WTC11 (cell line): ENCODE measurements at places on chromosomes 2 and 18. TPM values are rescaled to one million over a fixed set of nuclear protein-coding genes. Genes with fewer than 3 reads are reported as not detected.

DNA sequence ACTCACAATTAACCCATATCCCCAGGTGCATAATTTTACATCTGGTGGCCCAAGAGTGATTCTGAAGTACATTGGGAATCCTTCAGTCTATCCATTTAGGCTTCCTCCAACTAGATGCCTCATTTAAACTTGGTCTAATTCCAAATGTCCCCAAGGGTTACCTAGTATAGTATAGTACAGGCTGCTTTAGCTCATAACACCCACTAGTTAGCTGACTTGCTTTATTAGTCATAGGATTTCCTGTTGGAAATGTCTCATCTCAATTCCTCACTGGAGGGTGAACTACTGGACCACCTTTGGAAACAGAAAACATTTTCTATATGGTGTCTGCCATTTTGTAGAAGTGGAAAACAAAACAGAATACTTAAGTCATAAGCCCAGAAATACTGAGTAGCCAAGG lies 202.5 kb upstream of the SESTD1 start:
- H3K36me3 ChIP-seq, result peaks cover 5% of the 10 kb centered on the region; the same call in 1 of the 2 replicates
- no peaks in the 10 kb centered on the region; the same call in 1 of the 2 replicates for H3K27me3 ChIP-seq
- H3K4me3 ChIP-seq, result no peak overlapping the region
- DNase-seq, result no peak

Gene UGT1A10
- 0.11 to 0.18 TPM in 2 of 3 replicates, not detected in the other for total RNA-seq

- no peak for DNase-seq
- H3K27me3 ChIP-seq, result no peaks in the 10 kb centered on the region
- H3K36me3 ChIP-seq, result no peaks in the 10 kb centered on the region
Observed at GRCh38 chr2:180662521-180662920, 317.9 kb upstream of the UBE2E3 start.

DNA sequence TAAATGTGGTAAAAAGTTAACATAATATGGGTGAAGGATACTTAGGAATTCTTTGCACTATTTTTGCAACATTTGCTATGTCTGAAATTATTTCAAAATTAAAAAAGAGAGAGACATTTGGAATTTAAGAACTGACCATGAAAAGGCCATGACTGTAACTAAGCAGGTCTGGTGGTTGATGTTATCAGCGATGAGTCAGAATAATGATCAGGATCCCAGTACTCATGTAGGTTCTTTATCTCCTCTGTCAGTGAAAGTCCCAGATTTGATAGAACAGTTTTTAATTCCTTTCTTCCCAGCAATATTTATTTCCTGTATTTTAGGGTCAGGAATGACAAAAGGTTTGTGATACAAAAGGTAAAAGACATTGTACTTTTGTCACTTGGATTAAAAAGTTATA lies 242.4 kb upstream of the ZNF521 start:
- no peak overlapping the region for H3K27ac ChIP-seq
- no peaks in the 10 kb centered on the region for H3K27me3 ChIP-seq
- no peak for DNase-seq

DNA sequence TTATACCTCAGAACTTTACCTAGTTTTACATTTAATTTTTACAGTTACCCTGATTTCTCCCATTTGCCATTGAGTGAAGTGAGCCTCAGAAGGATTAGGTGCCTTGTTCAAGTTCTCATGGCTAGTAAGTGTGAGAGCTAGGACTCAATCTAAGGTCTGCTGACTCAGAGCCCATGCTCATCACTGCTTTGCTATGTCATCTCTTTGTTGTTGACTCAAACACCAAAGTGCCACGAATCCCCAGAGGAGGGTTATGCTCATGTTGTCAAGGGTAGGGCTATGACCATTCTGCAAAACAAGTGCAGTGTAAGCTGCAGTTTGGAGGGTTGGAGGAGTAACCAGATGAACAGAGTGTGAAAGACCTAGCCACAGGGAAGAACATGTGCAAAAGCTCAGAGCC lies 185.4 kb upstream of the SKOR2 start:
- DNase-seq, result no peak
- H3K27ac ChIP-seq, result no peak overlapping the region
- H3K27me3 ChIP-seq, result no peaks in the 10 kb centered on the region
- no peaks in the 10 kb centered on the region for H3K4me1 ChIP-seq

GRCh38 chr2:929925-930324 lies 20.7 kb upstream of the SNTG2 start:
- H3K36me3 ChIP-seq, result peaks cover 17% of the 10 kb centered on the region
- H3K4me3 ChIP-seq, result no peak overlapping the region
- no peak for DNase-seq
- H3K4me1 ChIP-seq, result peaks cover 49% of the 10 kb centered on the region
